NCI-H774 (cell line): ENCODE measurements at places on chromosomes 6 and 20.

DNA sequence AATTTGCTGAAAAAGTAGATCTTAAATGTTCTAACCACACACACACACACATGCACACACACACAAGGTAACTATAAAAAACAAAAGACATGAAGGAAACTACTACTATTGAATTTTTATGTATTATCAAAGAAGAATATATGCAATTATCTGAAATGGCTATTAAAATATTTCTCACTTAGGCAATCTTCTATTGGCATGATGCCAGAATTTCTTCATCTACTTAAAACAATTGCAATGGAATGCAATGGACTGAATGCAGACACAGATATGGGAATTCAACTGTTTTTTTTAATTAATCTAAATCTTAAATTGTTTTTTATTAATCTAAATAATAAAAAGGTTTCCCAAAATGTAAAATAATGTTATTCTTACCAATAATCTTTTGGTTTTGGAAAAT, 152.6 kb upstream of the SMLR1 start:
- DNase-seq: no peak

- no peak for DNase-seq
Measured at GRCh38 chr6:4675121-4675520, 101.1 kb upstream of the CDYL start.

DNA sequence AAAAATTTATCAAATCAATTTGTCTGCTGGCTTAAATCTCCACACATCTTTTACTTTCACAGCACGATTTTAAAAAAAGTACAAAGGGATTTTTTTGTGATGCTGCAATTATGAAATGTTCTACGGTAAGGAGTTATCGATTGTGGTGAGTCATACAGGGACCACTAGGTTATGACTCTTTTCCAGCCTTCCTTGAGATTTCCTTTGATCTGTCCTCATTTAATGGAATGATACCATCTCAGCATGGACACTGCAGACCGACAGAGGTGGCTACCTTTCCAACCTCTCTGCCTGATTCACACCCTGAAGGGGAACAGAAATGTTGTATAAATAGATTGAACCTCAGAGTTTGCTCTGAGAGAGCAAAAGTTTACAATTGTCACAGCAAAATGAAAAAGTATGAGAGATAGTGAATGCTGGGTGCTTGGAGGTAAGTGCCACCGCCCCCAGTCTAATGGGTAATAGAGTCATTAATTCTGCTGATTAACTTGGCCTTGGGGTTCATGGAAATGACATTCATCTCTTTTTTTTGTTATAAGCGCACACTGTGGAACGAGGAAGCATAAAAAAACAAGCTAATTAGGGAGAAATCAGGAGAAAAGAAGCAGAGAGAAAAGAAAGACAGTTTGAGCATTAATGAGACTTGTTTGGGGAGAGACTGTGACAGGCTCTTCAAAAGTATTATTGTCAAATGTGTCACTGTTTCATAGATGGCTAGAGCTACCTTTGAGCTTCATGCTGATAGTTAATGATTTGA, 306.0 kb downstream of the RNF144B start:
- no peak for DNase-seq

DNA sequence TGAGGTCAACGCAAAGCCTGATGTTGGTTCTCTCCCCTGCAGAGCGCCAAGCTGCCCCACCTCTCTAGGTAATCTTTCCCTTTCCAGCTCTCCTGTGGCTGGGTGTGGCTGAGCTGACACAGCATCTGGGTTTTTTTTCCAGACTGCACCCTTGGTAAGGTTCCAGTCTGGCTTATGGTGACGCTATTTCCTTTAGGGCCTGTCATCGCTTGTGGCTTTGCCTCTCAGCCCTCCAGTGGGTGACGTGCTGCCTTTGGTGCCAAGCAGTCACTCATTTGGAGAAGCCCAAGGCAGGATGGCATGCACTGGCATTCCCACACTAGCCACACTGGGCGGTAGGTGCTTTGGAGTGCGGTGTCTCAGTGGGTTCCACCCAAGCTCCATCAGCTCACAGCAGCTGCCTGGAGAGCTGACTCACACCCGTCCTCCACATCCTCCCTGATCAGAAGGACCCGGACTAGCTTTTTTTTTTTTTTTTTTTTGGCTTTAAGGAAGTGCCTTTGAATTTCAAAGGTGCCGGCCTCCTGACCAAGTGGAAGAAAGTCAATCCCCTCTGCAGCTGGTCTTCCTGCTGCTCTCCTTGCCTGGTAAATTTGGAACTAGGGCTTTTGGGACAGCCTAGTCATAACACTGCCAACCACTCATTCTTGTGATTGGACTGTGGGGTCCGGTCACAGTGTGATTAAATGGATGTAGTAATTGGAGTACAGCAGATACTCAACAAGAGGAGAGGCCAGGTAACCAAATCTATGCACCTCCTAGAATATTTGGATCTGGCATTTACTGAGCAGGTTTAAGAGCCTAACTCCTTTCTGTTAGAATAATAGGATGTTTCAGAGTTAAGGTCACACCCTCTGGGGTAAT, 153.6 kb downstream of the CD83 start:
- DNase-seq: no peak

DNA sequence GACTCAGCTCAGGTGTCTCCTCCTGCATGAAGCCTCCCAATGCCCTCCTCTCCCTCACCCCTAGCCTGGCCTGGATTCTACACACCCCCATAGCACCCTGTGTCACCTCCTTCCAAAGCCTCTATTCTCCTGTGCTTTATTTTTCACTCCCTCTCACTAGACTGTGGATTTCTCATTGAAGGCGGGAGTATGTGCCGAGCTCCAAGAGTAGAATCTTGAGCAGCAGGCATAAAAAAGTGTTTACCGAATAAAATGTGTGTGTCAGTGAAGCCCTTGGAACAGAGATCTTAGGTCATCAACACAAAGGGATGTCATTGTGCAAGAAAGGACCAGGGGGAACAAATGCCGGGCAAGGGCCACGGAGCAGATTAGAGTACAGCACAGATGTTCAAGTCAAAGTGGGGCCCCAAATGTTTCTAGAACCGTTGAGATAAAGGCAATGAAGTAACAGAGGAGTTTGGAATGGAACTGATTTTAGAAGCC, 106.1 kb upstream of the TMEM170B start:
- DNase-seq: no peak
